ENCODE measurements at places on chromosomes 3 and 15.

DNA sequence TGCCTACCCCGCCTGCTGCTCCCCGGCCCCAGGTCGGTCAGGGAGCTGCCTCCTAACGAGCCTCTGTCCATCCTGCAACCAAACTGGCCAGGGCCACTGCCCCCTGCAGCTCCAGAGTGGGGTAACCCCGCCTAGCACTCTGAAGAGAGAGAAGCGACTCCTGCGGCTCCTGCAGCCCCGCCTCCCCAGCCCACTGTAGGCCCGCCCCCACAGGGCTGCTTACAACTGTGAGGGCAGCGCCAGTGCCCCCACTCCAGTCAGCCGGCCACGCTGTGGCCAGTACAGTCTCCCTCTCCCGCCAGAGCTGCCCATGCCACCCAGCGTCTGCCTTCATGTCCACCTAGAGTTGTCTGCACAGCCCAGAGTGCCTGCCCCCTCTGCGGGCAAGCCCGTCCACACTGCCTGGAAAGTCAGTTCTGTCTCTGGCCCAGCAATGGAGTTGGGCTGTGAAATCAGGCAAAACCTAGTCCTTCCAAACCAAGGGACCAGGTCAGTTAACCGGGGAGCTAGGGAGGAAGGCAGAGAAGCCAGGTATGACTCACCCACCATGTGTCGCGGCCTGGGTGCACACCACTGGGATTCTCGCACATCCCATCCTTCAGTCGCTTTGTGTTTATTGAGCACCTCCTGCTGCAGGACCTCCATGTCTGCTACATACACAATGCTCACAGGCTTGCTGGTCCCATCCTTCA, 2.4 kb downstream of the UCN2 start:
- H3K36me3 ChIP-seq = no peaks in the 10 kb centered on the region
- H3K4me3 ChIP-seq = peak overlapping the region; percentile 36
- DNase-seq = peak; percentile 27
- no peak overlapping the region for H3K27ac ChIP-seq
- H3K27me3 ChIP-seq = no peaks in the 10 kb centered on the region

GRCh38 chr3:113183748-113184661, 27.4 kb upstream of the BOC start:
- no peak overlapping the region for H3K27ac ChIP-seq
- DNase-seq = no peak
- H3K4me3 ChIP-seq = no peak overlapping the region
- H3K27me3 ChIP-seq = no peaks in the 10 kb centered on the region

DNA sequence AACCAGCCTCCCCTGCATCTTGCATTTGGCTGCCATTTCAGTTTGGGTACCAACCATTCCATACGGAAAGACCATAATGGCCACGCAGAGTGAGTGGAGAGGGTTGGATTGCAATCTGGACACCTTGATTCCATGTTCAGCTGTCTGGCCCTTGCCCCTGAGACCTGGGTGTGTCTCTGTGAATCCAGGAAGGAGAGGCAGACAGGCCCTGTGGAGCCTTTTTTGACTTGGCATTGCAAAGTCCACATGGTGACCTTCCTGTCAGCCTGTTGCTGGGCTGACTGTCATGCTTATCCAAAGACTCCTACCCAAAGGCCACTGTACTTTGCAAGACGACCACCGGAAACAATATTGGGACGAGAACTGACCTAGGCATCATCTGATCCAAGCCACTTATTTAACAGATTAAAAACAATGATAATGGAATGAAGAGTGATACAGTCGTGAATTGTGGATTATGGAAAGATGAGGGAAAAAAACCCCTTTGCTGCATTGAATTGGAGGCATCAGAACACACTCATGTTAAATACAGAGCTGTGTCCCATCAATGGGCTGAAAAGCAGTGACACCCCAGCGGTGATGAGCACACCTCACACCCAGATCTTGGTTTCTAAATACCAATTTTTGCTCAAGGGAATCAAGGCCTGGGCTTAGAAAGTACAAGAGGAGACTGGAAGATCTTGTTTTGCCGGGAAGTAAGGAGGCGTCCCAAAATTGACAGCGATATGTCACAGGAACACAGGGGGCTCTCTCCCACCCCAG, 86.0 kb downstream of the LRRK1 start:
- H3K4me3 ChIP-seq = no peak overlapping the region
- H3K27ac ChIP-seq = no peak overlapping the region
- H3K27me3 ChIP-seq = no peaks in the 10 kb centered on the region
- DNase-seq = no peak
- no peaks in the 10 kb centered on the region for H3K4me1 ChIP-seq

DNA sequence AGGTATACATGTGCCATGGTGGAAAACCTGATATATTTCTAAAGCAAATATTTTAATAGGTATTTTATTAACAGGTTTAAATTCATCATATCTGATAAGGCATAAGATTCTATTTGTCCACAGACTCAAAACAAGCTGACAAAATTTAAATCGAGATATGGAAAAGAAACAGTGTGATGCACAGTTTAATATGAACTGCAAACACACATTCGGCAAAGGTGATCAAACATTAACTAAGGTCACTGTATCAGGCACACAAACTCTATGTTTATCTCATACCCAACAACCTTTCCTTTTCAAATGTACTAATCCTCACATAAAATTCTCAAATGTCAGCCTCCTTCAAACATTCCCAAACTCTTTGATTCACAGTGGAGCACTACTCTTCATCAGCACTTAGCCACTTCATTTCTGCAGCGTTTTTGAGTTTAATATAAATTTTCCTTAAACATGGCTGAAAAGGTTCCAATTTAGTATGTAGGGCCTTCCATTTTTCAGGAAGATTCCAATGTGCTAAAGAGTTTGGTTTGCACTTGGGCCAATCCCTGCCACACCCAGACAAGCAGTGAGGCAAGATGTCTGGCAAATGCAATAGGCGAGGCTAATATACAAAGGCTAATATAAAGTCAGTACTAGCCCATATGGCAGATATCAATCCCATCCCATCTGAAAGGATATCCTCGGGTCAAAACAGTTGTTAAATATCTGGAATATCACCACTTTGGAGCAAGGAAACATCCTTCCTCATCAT, 84.6 kb downstream of the GBE1 start:
- H3K36me3 ChIP-seq = no peaks in the 10 kb centered on the region
- no peak overlapping the region for H3K27ac ChIP-seq
- no peak overlapping the region for H3K4me3 ChIP-seq

GRCh38 chr15:96838081-96838480, 507.6 kb downstream of the NR2F2 start:
- DNase-seq = no peak
- H3K27ac ChIP-seq = no peak overlapping the region
- no peaks in the 10 kb centered on the region for H3K36me3 ChIP-seq
- no peak overlapping the region for H3K4me3 ChIP-seq
- H3K27me3 ChIP-seq = no peaks in the 10 kb centered on the region

GRCh38 chr3:150114273-150114672, 143.6 kb upstream of the PFN2 start:
- DNase-seq = no peak
- no peaks in the 10 kb centered on the region for H3K4me1 ChIP-seq
- H3K27ac ChIP-seq = no peak overlapping the region
- no peak overlapping the region for H3K4me3 ChIP-seq

GRCh38 chr3:146403792-146404191, 65.6 kb downstream of the PLSCR2 start:
- no peak overlapping the region for H3K27ac ChIP-seq
- DNase-seq = no peak
- H3K36me3 ChIP-seq = no peaks in the 10 kb centered on the region
- no peak overlapping the region for H3K4me3 ChIP-seq

- H3K27ac ChIP-seq = no peak overlapping the region
- no peak overlapping the region for H3K4me3 ChIP-seq
- H3K27me3 ChIP-seq = no peaks in the 10 kb centered on the region
- H3K36me3 ChIP-seq = no peaks in the 10 kb centered on the region
Measured at GRCh38 chr15:96484830-96485229, 154.3 kb downstream of the NR2F2 start.

- DNase-seq = no peak
- H3K4me3 ChIP-seq = no peak overlapping the region
- no peaks in the 10 kb centered on the region for H3K36me3 ChIP-seq
- H3K27me3 ChIP-seq = no peaks in the 10 kb centered on the region
Measured at GRCh38 chr3:21463319-21463718, 287.7 kb downstream of the ZNF385D start.

DNA sequence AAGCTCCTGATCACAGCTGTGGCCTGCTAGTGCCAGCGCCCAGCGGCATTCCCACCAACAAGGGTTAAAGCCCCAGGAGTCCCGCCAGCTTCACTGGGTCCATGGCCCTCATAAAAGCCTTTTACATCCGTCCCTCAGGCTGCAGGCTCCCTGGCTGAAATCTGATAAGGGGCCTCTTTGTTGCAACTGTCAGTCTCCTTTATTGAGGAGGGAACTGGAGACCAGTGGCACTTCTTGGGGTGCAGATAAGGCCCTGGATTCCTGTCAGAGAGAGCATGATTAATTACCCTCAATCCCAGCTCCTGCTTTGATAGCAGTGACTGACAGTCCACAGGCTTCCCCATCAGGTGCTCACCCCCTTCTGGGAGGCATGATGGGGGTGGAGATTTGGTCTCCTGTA, 30.9 kb upstream of the CLK3 start:
- no peak overlapping the region for H3K4me3 ChIP-seq
- H3K27ac ChIP-seq = no peak overlapping the region
- no peaks in the 10 kb centered on the region for H3K27me3 ChIP-seq
- H3K36me3 ChIP-seq = no peaks in the 10 kb centered on the region

DNA sequence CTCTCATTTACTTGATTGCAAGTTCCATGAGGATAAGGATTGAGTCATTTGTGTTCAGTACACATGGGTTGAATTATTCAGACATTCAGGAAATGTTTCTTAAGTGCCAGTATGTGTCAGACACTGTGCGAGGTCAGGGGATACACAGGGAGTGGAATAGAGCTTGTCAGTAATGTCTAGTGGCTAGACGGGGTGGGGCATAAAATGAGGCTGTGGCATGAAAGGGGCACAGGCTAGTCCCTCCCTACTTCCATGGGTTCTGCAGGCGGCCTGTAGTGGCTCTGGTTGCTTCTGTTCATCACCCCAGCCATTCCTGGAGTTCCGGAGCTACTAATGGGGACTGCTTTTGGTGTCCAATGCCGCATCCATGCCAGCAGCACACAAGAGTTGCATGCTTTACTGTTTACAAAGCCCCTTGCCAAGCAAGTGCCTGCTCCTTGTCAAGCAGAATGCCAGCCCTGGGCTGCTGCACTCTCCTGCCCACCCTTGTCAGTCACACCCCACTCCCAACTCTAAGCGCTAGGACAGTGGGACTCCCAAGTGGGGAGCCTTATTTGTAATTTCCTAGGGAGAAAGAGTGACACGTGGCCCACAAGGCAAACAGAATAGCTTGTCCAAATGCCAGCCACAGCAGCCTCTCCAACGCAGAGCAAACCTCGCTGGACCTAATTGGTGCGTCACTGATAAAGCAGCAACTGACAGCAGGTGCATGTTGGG, 70.8 kb downstream of the RAB11A start:
- DNase-seq = no peak
- no peak overlapping the region for H3K4me3 ChIP-seq
- no peaks in the 10 kb centered on the region for H3K4me1 ChIP-seq
- no peaks in the 10 kb centered on the region for H3K36me3 ChIP-seq
- H3K27me3 ChIP-seq = no peaks in the 10 kb centered on the region

- H3K4me3 ChIP-seq = no peak overlapping the region
- H3K27ac ChIP-seq = no peak overlapping the region
- H3K4me1 ChIP-seq = no peaks in the 10 kb centered on the region
- DNase-seq = no peak
Measured at GRCh38 chr3:46203681-46204080, 4.4 kb downstream of the CCR1 start.

DNA sequence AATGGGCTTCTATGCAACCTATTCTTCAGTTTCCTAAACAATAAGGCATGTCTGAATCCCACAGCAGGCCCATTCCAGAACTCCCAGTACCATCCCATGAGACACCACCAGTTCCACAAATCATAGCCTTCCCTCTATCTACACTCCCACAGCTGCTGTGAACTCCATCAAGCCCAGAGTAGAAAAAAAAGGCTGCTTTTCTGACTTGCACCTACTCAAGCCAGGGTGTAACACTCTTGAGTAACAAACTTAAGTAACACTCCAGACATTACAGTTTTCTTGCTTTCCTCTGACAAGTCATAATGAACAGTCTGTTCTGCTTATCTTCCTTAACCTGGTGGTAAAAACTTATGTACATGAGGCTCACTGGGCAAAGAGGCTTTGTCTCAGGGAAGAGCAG, 283.1 kb downstream of the NFKBIZ start:
- H3K36me3 ChIP-seq = no peaks in the 10 kb centered on the region
- no peak overlapping the region for H3K4me3 ChIP-seq
- no peaks in the 10 kb centered on the region for H3K27me3 ChIP-seq
- no peak for DNase-seq
- no peak overlapping the region for H3K27ac ChIP-seq
- no peaks in the 10 kb centered on the region for H3K4me1 ChIP-seq

GRCh38 chr3:124768812-124769211, 38.6 kb downstream of the UMPS start:
- H3K27me3 ChIP-seq = no peaks in the 10 kb centered on the region
- H3K36me3 ChIP-seq = no peaks in the 10 kb centered on the region
- H3K27ac ChIP-seq = no peak overlapping the region
- H3K4me1 ChIP-seq = peaks cover under 1% of the 10 kb centered on the region
- no peak for DNase-seq

DNA sequence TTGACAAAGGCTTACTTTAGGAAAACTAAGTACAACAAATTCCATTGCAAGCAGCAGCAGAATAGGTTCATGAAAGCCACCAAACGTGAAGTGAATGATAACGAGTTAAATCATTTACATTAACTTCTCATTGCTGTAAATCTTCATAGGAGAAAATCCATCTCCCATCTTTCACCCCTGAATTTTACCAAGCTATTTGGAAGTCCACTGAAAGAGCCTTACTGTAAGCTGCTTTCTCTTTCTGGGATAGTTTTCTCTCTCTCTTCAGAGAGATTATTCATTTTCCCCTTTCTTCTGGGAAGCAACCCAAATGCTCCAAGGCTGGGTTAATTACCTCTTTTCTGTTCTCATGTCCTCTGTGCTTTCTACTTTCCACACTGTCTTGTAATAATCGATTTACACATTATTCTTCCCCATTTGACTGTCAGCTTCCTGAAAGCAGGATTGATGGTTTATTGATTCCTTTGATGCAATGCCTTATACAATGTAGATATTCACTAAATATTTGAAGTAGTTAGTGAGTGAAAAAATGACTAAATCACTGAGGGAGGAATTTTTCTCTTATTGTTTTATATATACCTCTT, 914.3 kb upstream of the ARPP21 start:
- no peak overlapping the region for H3K27ac ChIP-seq
- no peak overlapping the region for H3K4me3 ChIP-seq
- H3K27me3 ChIP-seq = no peaks in the 10 kb centered on the region
- DNase-seq = no peak
- no peaks in the 10 kb centered on the region for H3K4me1 ChIP-seq
- no peaks in the 10 kb centered on the region for H3K36me3 ChIP-seq

DNA sequence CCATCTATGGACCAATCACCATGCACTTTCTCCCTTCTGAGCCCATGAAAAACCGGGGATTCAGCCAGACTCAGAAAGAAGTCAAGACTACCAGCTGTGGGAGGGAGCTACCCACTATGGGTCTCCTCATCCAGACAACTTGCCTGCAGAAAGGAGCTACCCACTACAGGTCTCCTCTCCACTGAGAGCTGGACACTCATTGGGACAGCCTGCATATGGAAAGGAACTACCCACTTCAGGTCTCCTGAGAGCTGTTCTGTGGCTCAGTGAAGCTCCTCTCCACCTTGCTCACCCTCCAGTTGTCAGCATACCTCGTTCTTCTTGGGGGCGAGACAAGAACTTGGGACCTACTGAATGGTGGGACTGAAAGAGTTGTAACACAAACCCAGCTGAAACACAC, 22.3 kb upstream of the ZBED2 start:
- no peak overlapping the region for H3K4me3 ChIP-seq
- H3K4me1 ChIP-seq = no peaks in the 10 kb centered on the region
